ENCODE measurements at places on chromosomes 5 and 9.

GRCh38 chr5:172898218-172898842 is 60.9 kb upstream of the RPL26L1 start:
- DNase-seq = no peak

GRCh38 chr9:131667576-131667975 is 72.3 kb downstream of the RAPGEF1 start:
- DNase-seq = peak; percentile 37

- DNase-seq = no peak
Measured at GRCh38 chr5:74212336-74212735, 428.2 kb downstream of the ENC1 start.

GRCh38 chr5:59548807-59549357 is 344.6 kb downstream of the PDE4D start:
- no peak for DNase-seq

GRCh38 chr5:179803651-179804554 is 2.8 kb downstream of the MGAT4B start:
- no peak for DNase-seq

DNA sequence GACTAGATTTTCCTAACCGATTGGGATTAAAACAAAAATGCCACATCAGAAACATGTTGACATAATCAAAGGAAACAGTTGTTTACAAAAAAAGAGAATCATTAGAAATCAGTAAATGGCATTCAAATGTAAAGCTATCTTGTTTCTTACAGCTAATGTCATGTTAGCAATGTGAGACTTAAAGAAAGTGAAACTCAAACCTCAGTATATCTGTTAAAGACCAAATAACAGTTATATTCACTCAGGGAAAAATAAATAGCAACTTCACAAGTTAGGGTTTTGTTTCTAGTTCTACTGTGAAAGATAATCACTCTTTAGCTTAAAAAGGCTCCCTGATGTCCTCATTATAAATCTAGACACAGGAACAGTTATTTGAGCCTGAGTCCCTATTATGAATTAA is 189.3 kb upstream of the EFNA5 start:
- DNase-seq = no peak

DNA sequence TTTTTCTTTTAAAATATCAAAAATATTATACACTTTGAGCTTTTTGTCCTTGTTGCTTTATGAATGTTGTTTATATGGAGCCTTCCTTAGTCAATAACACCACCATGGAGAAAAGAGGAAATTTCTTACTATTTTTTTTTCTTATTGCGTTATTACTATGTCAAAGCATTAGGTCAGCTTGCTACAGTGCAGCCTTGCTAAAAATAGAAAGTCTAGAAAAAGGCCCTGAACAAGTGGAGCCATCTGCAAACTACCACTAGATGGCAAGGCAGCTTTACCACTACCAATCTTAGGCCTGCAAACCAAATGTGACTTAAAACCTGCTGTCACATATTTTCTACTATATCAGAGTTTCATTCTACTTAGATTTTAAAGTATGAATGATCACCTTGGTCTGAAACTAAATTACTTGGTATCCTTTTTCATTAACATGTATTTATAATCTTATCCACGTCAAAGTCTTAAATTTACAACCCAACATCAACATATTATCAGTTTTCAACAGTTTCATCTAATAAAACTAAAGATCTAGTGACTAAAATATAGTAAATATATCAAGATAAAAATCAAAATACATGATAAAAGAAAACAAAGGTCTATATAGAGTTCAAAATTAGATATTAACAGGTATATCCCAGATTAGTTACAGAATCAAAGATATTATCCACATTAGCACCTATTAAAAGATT is 113.1 kb upstream of the ACOT12 start:
- no peak for DNase-seq

DNA sequence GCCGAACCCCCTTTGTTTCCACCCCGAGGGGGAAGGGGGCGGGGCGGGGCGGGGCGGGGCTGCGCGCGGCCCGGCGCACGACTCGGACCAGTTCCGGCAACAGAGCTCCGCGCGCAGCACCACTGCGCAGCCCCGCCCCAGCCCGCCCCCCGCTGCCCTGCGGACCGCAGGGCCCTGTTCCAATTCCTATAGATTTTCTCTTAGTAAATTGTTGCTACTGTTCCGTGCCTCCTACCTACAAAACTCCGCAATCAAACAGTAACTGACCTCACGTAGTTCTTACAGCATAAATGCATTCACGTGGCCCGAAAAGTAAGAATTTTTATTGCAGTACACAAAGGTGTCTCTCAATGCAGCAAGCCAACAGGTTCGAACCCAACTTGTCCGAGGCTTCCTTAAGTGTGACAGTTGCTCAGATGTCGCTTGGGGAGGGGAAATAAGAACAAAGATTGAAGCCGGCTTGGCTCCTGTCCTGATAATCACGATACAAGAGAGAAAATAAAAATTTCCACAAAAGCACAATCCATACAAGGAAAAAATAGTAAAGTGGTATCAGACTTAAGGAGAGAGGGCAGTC is 1.2 kb upstream of the RNF38 start:
- DNase-seq = peak; percentile 55

All from stimulated activated CD8-positive, alpha-beta memory T cell treated with anti-CD3 and anti-CD28 coated beads, Interleukin-4, amount 100 ng/mL, for 4 hours (primary cell).